ENCODE measurements at places on chromosomes 1 and 21. TPM values are rescaled to one million over a fixed set of nuclear protein-coding genes. Genes with fewer than 3 reads are reported as not detected.
A peak's percentile ranks its signal among the peaks of the same experiment; 100 is the strongest.

Gene LIPI
- not detected for total RNA-seq

GRCh38 chr1:62906428-62906886, 122.5 kb downstream of the ATG4C start:
- no peak for DNase-seq
- H3K4me1 ChIP-seq: no peaks in the 10 kb centered on the region
- H3K27ac ChIP-seq: no peak overlapping the region
- H3K36me3 ChIP-seq: no peaks in the 10 kb centered on the region
- no peak overlapping the region for H3K4me3 ChIP-seq

- H3K4me3 ChIP-seq: no peak overlapping the region
- no peak for DNase-seq
- no peaks in the 10 kb centered on the region for H3K4me1 ChIP-seq
- H3K27ac ChIP-seq: no peak overlapping the region
Observed at GRCh38 chr1:185458670-185459069, 141.6 kb upstream of the IVNS1ABP start.

- peaks cover 4% of the 10 kb centered on the region for H3K36me3 ChIP-seq
- no peak overlapping the region for H3K4me3 ChIP-seq
Observed at GRCh38 chr1:1827089-1827848, 49.0 kb upstream of the NADK start.

DNA sequence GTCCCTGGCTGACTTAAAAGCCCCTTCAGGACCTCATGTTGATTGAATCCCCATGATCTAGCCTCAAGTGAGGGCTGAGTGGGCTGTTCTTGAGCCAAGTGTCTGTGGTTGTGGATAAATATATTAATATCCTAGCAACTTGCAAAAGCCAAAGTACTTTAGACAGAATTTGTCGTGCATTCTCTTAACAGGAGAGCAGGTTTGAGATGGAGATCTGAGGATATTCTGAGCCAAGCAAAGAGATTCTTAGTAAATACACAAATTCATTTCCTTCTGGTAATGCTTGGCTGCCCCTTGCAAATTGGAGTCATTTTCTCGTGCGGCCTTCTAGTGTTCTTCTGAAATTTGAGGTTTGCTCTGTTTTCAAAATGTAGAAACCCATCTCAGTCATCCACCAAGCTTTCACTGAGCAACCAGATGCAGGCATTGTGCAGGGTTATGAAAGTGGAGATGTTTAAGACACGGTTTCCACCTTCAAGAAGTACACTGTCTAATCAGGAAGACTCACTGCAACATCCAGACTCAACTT, 242.1 kb upstream of the JUN start:
- no peak for DNase-seq
- H3K4me1 ChIP-seq: peaks cover 5% of the 10 kb centered on the region
- H3K4me3 ChIP-seq: no peak overlapping the region
- no peaks in the 10 kb centered on the region for H3K36me3 ChIP-seq

GRCh38 chr1:216325946-216326345, 97.3 kb downstream of the USH2A start:
- no peaks in the 10 kb centered on the region for H3K4me1 ChIP-seq
- no peak overlapping the region for H3K27ac ChIP-seq
- H3K36me3 ChIP-seq: no peaks in the 10 kb centered on the region
- H3K27me3 ChIP-seq: no peaks in the 10 kb centered on the region
- DNase-seq: no peak

Gene IL20
- not detected for total RNA-seq

DNA sequence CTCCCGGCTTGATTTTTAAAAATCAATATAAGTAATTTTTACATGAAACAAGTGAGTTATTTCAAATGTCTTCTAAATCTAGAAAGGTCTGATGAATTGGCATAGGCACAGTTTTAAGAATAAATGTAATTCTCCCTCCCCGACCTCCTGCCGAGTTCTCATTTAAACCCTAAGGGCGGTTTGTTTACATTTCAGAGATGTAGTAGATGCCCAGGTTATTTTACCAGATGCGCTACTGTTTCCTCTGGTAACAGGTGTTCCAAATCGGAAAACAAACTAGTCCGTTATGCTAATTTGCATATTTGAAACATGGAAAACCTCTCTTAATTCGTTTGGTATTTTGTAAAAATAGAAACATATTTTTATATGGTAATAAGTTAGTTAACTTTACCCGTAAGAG, 53.8 kb upstream of the CFAP126 start:
- no peaks in the 10 kb centered on the region for H3K27me3 ChIP-seq
- no peaks in the 10 kb centered on the region for H3K4me1 ChIP-seq
- H3K27ac ChIP-seq: no peak overlapping the region
- DNase-seq: no peak
- no peak overlapping the region for H3K4me3 ChIP-seq

Gene S100A8
- total RNA-seq: 19.3 TPM

Gene TNFSF4
- total RNA-seq: 0.54 TPM

DNA sequence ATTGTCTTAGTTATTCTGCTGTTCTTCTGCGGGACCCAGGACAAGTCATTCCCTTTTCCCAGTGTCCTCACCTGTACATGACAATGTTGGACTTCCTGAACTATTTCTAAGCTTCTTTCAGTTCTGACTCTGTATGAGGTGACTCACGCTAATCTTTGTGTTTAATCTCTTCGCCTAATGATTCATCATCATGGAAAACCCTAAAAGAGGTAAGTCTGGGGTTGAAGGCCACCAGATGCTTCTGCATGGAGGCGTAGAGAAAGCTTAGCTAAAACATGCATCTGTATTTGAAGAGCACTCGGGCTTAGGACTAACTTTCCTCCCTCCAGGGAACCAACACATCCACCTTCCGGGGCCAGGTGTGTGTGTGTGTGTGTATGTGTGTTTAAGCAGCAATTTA, 7.4 kb downstream of the SPRR5 start:
- H3K4me1 ChIP-seq: peaks cover 5% of the 10 kb centered on the region
- H3K4me3 ChIP-seq: no peak overlapping the region
- no peaks in the 10 kb centered on the region for H3K27me3 ChIP-seq

GRCh38 chr1:246733704-246734103, 9.5 kb downstream of the SCCPDH start:
- H3K36me3 ChIP-seq: peaks cover 66% of the 10 kb centered on the region
- peaks cover under 1% of the 10 kb centered on the region for H3K4me1 ChIP-seq
- H3K27me3 ChIP-seq: no peaks in the 10 kb centered on the region
- no peak for DNase-seq
- H3K27ac ChIP-seq: no peak overlapping the region

- no peaks in the 10 kb centered on the region for H3K27me3 ChIP-seq
- peak overlapping the region; percentile 60 for H3K4me3 ChIP-seq
- DNase-seq: no peak
- H3K27ac ChIP-seq: no peak overlapping the region
- H3K36me3 ChIP-seq: no peaks in the 10 kb centered on the region
Observed at GRCh38 chr1:52602856-52603600, 857 bp downstream of the GPX7 start.

DNA sequence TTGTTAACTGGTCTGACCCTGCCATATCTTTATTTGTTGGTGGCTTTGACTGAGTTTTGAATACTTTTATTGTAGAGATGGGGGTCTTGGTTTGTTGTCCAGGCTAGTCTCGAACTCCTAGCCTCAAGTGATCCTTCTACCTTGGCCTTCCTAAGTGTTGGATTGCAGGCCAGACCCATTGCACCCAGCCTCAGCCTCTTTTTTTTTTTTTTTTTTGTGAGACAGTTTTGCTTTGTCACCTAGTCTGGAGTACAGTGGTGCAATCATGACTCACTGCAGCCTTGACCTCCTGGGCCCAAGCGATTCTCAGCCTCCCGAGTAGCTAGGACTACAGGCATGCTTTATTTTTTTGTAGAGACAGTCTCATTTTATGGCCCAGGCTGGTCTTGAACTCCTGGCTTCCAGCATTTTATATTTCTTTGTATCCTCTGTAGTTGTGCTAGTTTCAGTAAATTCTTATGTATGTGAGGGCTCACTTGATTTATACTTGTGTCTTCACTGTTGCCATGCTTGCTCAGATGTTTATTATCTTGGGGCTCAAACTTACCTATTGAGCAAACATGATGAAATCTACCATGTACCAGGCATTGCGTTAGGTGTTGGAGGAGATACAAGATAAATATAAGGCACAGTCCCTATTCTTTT, 24.1 kb downstream of the THRAP3 start:
- H3K36me3 ChIP-seq: no peaks in the 10 kb centered on the region
- no peak overlapping the region for H3K4me3 ChIP-seq
- H3K27ac ChIP-seq: peak overlapping the region; percentile 60

DNA sequence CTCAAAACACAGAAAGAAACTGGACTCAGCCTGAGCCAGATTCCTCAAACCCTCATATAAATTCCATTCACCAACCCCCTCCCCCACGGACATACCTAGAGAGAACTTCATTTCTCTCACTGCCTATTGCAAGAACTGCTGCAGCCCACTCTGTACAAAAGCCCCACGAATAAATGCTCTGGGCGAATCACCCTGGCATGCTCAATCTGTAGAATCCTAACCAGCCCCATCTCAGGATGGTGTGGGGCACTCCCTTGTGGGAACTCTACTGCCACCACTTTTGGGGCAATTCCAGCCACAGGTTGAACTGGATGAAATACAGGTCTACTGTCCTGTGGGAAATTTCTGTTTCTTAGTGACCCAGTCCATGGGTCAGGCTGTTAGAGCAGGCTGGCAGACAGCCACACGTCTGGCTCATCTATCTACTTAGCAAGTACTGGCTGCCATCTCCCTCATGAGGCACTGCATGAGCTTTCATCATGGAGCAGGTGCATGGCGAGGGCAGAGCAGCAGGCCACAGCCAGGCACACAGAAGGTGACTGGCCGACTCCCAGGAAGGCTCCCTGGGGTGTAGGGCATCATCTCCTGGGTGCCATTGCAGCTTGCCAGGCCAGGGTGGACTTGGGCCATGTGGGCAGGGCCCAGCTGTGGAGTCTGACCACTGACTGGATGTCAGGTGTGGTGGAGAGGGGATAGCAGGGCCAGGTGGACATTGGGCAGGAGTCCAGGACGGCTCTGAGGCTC, 1.6 kb upstream of the C1orf35 start:
- peaks cover 35% of the 10 kb centered on the region for H3K4me1 ChIP-seq
- no peak overlapping the region for H3K27ac ChIP-seq
- H3K4me3 ChIP-seq: no peak overlapping the region
- peak; percentile 78 for DNase-seq
- no peaks in the 10 kb centered on the region for H3K27me3 ChIP-seq

DNA sequence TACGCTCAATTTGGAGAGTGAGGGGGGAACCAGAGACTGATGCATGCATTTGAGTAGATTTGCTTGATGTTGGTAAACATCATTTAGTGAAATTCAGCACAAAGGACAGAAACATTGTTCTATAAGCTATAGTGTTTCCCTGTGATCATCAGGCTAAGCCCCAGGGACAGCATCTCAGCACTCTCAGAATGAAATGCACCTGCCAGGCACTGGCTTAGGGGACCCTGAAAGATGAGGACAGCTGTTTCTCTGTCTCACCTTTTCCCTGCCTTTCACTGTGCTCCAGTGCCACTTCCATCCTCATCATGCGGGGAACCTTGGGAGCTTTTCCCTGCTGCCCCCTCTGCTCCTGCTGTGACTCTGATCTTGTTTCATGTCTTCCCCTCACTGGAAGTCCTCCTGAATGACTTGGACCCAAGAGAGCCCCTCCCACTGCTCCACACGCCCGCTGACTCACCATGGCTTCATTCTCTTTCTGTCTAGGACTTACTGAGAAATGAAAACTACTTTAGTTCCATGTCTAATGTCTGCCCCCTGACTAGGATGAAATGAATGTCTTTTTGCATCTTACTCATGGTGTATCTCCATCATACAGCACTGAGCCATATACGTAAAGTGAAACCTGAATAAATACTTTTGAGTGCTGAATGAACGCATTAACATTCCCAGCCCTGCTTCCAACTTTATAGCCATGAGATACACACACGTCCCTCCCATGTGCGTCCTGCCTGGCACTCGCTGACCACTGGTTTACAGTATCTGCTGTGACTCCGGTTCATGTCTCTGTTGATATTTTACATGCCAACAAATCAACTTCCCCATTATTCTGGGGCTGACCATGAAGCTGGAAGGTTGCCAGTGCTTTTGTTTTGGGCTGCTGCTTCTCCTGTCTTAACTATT, 182.0 kb downstream of the PCP4 start:
- DNase-seq: no peak
- H3K36me3 ChIP-seq: no peaks in the 10 kb centered on the region
- no peak overlapping the region for H3K27ac ChIP-seq
- H3K4me3 ChIP-seq: no peak overlapping the region
- H3K27me3 ChIP-seq: no peaks in the 10 kb centered on the region

- H3K27ac ChIP-seq: no peak overlapping the region
- no peaks in the 10 kb centered on the region for H3K27me3 ChIP-seq
- H3K4me1 ChIP-seq: no peaks in the 10 kb centered on the region
- DNase-seq: no peak
Observed at GRCh38 chr1:15973772-15974171, 2.1 kb downstream of the ZBTB17 start.

DNA sequence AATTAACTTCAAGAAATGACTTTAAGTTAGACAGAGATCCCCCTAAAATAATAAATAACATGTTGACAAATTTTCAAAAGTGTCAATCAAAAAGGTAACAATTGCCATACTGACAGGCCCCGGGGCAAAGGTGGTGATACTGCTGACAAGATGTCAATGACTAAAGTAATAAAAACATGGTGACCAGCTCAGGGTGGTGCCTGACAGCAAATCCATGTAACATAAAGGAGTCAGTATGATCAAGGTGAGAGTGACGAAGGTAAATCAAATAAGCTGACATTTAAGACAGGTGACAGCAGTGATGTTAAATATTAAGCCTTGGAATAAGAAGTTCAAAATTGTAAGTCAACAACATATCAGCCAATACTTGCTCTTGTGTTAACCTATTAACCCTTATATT, 387.5 kb downstream of the DPYD start:
- H3K27me3 ChIP-seq: no peaks in the 10 kb centered on the region
- H3K4me1 ChIP-seq: no peaks in the 10 kb centered on the region
- H3K27ac ChIP-seq: no peak overlapping the region
- no peak overlapping the region for H3K4me3 ChIP-seq
- H3K36me3 ChIP-seq: no peaks in the 10 kb centered on the region

DNA sequence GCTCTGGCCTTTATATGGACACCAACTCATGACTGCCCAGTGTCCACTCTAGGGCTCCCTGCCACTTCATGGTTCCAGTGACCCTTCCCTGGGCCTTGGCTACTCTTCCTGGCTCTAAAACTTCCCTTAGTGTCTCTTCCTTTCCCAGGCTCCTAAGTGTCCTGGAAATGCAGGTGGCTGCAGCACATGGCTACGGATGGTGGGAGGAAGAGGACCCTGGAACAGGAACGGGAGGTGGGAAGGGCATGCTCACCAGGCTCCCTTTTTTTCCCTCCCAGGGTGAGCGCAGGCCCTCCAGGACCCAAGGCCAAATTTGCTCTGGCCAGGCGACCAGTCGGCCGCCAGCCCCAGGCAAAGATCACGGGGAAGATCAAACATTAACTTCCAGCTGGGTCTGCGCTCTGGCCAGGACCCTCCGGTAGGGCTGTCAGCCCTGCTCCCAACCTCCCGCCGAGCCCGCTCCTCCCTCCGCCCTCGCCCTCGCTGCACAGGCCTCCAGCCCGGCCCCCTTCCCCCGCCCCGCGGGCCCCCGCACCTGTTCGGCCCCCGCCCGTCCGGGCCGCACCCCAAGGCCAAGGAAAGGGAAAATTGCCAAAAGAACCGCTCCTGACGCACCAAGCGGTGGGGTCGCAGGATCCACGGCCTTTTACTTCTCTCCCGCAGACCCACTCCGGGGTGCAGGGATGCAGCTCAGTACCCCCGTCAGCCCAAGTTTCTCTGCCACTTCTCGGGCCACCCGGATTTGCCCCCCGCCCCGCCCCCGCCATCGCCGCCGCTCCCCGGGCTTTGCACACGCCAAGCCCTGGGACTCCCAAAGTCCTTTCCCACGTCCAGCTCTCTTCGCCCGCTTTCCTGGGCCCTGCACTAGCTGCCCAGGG, 894 bp downstream of the TCEA3 start:
- H3K27ac ChIP-seq: peak overlapping the region; percentile 74
- DNase-seq: peak; percentile 95
- H3K27me3 ChIP-seq: no peaks in the 10 kb centered on the region
- H3K4me1 ChIP-seq: no peaks in the 10 kb centered on the region
- no peaks in the 10 kb centered on the region for H3K36me3 ChIP-seq
- peak overlapping the region; percentile 87 for H3K4me3 ChIP-seq

Gene MYBPH
- not detected for total RNA-seq
